ENCODE measurements at places on chromosomes 13 and 19.

DNA sequence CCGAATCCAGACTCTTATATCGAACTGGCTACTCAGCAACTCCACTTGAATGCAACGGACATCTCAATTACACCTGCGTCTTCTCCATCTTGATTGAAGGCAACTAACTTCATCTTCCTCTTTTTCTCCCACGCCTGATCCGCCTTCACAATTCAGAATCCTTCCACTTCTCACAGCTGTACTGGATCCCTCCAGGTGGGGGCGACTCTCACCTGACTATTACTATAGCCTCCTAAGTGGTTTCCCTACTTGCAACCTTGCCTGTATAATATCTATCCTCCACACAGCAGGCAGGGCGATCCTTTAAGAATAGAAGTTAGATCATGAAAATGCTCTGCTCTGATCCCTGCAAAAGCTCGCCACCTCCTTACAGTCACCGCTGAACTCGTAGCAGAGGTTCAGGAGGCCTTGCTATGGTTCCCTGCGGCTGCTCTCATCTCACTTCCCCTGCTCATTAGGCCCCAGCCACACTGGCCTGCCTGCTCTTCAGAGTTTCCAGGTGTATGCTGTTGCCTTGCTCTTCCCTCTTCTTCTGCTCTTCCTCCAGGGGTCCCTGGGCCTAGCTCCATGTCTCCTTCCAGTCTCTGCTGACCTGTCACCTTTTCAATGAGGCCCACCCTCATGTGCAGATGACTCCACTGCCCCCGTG lies 31.9 kb downstream of the RFXAP start:
- no peak for DNase-seq

- DNase-seq = no peak
Observed at GRCh38 chr13:87207280-87208003, 463.7 kb upstream of the SLITRK5 start.

DNA sequence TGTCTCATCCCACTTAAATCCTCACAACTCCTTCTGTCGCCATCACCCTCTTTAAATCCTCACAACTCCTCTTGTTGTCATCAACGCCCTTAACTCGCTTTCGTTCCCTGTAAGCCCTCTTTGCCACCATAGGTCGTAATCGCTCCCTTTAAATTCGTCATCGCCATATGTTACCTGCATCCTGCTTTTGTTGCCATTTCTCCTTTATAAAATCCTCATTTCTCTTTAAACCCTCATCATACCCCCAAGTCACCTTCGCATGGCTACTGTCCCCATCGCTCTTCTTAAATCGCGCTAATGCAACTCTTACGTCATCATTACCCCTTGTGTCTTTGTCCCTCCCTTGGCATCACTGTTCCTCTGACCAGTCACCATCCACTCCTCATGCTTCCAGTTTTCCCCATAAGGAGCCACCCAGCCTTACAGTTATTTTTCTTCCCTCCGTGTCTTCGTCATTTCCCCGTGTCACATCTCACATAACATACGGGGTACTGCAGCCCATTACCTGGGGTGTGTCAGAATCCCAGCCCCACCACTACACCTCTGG lies 539 bp downstream of the PLD3 start:
- DNase-seq = no peak

GRCh38 chr13:29081036-29081435 lies 260.9 kb downstream of the MTUS2 start:
- no peak for DNase-seq

DNA sequence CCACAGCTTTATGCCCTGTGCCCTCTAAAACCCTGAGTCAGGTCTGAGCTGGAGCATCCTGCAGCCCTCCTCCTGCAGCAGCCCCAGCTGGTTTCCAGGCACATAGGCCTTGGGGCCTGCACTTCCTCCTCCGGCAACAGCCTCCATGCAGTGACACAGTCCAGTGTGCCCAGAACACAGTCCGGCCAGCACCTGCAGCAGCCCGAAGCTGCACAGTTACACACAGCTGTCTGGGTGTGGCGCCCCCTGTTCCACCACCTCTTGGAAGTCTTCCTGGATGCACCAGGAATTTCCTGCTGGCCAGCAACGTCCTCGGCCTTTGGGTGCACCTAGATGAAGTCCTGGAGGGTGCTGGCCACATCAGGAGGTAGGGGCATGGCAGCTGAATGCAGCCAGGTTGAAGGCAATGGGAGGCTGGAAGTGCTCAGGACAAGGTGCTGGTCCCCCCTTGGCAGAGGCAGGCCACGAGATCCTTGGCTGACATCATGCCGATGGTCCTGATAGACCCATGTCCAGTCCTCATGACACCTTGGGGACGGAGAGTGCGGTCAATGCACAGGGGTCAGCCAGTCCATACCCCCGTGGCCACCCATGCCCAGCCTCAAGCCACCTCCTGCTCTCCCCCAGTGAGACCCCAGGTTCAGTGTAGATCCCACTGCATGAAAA lies 27.1 kb upstream of the PARP4 start:
- no peak for DNase-seq

GRCh38 chr13:98054301-98054700 lies 88.6 kb upstream of the FARP1 start:
- no peak for DNase-seq

- no peak for DNase-seq
Observed at GRCh38 chr19:5895409-5895808, 8.2 kb downstream of the NDUFA11 start.

GRCh38 chr13:105365831-105366230 lies 1169.6 kb downstream of the EFNB2 start:
- no peak for DNase-seq

GRCh38 chr13:98650396-98651107 lies 73.6 kb upstream of the STK24 start:
- no peak for DNase-seq

- DNase-seq = no peak
Observed at GRCh38 chr13:49022472-49023144, 46.9 kb downstream of the FNDC3A start.

DNA sequence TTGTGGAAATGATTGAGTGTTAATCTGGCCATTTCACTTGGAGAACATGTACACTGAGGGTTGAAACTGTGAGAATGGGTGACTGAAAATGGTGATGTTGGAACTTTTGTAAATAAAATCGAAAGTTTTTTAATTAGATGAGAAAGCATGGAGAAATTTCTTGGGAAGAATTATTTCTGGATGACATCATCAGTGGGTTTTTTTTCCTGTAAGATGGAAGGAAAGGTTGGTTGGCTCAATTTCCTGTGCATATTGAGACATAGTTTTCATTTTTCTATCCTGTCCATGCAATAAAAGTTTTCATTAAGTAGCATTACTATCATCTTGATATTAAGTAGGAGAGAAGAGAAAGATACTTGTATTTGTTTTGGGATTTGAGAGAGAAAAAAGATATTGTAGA lies 120.6 kb upstream of the HTR2A start:
- no peak for DNase-seq

GRCh38 chr13:35797991-35798390 lies 321.5 kb upstream of the MAB21L1 start:
- no peak for DNase-seq
